Stimulated activated CD8-positive, alpha-beta memory T cell treated with anti-CD3 and anti-CD28 coated beads, Interleukin-4, amount 100 ng/mL, for 1 hour (primary cell): ENCODE measurements at places on chromosomes 5 and 9.

- DNase-seq: no peak
These were observed 48.3 kb upstream of the IL17B start for GRCh38 chr5:149427374-149427773.

DNA sequence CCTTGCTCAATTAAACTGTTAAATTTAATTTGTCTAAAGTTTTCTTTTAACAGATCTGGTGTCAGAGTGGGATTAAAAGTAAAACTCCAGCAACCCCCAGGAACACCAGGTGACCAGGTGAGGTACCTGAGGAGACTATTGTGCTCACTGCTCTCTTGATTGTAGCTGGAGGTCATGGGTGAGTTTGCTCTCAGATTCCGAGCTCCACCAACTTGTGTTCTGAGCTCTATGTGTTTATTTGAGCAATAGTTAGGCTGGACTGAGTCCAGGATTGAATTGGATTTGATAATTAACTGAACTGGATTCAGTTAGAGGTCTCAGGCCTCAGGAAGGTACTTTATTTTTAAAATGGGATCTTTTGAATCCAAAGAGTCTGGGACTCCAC is 17.9 kb upstream of the SCGB3A2 start:
- DNase-seq: no peak

DNA sequence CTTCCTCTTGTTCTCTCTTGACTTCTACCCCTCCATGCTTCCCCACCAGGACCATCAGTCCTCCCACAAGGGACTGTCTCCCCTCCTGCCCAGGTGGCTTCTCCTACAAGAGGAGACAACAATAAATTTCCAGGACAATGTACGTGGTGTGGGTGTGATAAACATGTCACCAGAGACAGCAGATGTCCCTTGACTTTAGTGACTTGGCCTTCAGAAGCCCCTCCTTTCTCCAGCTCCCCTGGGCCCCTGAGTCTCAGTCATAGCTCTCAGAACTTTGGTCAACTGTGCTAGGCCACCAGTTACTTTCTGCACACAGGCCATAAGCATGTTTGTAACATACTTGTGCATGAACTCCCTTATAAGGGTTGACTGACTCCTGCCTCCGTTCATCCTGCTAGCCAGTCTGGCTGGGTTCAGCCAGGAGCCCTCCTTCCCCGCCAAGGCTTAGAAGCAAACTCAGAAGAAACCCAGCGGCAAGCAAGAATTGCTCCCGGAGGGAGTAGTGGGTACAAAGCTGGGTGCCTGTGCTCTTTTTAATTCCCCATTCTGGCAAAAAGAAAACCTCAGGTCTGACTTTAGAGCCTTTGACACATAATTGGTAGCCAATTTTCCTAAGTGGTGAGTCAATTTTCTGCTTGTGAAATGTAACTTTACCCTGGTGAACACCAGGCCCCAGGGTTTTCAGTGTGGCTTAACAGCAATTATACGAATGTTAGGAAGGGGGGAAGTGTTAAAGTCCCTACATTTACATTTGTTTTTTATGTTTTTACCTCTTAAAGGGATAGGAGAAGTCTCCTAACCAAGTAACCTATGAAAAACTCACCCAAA is 49.2 kb downstream of the EBF1 start:
- DNase-seq: no peak

DNA sequence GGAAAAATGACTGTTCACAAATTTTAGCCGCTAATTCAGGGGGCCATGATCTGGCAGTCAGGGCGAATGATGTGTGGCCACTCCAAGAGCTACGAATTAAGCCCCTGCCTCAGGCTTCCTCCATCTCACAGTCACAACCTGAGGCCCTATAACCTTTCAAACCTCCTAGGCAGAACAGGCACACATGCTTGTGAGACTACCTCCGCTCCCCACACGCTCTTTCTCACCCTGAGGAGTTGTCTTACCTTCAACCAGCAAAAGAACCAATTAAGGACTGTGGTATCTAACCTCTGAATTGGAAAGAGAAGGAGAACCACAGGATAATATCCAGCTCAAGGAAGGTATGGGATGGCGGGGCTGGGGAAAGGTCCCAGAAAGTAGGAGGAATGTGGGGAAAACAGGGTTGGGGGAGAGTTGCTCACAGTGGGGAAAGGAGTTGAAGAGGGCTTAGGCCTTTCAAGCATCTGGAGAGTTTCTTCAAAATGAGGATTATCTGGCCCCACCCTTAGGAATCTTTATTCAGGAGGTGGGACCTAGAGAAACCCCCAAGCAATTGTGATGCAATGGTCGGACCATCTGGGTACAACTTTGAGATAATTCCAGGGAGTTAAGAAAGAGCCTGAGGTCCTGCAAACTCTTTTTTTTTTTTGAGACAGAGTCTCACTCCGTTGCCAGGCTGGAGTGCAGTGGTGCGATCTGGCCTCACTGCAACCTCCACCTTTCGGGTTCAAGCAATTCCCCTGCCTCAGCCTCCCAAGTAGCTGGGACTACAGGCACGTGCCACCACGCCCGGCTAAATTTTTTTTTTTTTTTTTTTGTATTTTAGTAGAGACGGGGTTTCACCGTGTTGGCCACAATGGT is 5.5 kb downstream of the PCDH1 start:
- no peak for DNase-seq

- DNase-seq: no peak
These were observed 219.0 kb upstream of the EDIL3 start for GRCh38 chr5:84603568-84604185.

GRCh38 chr5:7897014-7897600 is 28.2 kb downstream of the MTRR start:
- no peak for DNase-seq

DNA sequence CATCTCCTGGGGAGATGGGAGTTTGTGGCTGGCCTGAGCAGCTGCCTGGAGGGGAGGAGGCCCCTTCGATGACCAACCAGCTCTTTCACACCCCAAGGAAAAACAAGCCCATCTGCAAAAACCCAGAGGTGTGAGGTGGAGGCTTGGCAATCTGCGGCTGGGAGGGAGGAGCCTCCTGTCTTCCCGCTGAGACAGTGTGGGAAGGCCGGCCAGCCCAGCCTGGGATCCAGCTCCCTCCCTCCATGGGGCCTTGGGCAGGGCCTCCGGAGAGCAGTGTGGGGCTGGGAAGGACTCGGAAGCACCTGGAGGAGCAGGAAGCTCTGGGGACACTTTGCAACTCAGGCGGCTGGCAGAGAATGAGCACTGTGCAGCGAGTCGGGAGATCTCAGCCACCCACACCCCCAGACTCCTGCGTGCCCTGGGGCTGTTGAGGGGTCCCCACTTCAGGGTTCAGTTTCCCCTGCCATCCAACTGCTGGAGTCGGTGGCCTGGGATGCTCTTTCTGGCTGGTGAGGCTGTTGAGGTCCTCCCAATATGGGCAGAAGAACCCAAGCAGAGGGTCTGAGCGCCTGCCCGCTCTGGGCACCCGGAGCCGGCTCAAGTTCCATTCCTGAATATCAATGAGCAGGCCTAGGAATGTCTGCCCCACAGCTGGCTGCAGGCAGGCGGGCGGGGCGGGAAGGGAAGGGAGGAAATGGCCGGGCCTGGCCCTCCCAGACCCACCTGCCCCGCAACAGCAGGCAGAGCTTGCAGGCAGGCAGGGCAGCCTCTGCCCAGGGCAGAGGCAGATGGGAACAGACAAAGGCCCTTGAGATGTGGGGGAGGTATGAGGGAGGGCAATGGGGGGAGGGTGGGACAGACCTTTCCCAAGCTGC is 101.1 kb downstream of the FGF18 start:
- no peak for DNase-seq

- no peak for DNase-seq
These were observed 19.3 kb upstream of the RXRA start for GRCh38 chr9:134306636-134307600.

- no peak for DNase-seq
These were observed 122.0 kb downstream of the GDNF start for GRCh38 chr5:37717613-37718431.

DNA sequence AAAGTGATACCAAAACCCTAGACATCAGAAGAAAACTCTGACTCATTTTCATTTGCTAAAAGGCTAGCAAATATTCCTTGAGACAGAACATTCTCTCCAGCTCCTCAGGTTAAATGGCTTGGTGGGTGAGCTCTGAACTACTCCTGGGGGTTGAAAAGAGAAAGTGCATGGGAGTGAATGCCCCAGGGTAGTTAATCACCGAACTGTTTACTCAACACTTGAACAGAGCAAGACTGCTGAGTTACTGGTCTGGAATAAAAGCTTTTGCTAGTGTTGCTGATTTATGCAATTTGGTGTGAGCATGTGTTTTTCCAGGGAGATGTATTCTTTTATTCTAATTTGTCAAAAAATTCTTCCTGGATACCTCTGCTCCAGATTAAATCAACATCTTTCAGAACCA is 88.3 kb upstream of the PRDM9 start:
- DNase-seq: no peak

DNA sequence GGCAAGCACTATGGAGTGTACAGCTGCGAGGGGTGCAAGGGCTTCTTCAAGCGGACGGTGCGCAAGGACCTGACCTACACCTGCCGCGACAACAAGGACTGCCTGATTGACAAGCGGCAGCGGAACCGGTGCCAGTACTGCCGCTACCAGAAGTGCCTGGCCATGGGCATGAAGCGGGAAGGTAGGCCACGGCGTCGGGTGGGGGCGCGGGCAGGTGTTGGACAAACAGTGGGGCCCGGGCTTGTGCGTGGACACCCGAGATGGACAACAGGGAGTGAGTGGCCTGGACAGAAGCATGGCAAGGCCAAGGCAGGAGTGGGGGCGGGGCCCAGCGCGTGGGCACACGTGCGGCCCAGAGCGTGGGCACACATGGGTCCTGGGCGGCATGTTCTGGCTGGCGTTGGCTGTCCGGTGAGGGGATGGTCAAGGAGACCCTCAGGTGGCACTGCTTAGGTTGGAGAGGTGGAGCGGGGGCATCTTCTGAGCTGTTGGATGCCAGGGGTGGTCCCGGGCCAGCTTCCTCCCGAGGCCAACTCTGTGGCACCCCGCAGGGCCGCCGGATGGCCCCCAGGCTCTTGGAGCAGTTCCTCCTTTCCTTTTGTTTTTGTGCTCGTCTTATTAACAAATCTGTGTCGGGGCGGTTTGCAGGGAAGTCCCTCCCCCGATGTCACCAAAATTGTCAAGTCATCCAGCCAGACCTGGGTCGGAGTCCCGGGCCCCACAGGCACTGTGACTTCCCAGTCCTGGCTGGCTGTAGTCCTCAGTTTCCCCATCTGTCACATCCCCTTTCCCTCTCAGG is 82.9 kb downstream of the RXRA start:
- DNase-seq: no peak

DNA sequence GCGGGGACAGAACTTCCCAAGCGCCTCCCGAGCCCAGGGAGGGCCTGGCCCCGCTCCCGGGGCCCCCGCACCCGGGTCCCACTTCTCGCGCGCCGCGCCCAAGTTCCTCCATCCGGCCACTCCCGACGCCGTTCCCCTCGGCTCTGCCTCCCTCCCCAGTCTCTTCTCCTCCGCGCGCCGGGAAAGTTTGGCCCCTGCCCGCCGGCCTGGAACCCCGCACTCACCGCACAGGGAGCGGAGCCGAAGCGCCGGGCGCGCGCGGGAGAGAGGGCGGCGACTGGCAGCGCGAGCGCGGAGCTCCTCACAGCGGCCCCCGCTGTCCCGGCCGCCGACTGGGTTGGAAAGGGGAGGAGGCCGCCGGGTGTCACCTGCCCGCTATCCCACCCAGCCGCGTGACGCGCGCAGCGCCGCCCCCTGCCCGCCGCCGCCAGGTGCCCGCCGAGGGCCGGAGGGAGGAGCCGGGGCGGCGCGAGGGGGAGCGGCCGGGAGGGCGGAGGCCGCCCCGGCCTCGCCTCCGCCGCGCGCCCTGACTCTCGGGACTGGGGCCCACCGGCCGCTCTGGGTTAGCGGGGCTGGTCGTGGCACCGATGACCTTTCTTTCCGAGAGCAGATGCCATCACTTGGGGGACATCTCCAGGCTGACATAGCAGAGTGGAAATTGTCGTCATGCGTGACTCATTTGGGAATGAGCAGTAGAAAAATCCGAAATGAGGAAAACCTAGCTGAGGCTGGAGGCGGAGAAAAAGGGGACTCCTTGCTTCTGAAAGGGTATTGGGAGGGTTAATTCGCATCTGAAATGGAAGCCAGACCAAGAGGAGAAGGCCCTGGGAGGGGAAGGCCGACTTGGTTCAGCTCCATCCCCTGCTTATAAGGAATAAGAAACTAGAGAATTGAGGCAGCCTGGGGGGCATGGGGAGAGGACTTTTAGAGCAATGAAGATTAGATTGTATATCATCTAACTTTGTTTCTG is at the start of gene ELOVL7:
Gene ELOVL7 (minus strand): TSS at position 334 of the 970 bp plus-strand sequence. CDS start 56,872 bp downstream, outside the sequence.
- no peak for DNase-seq

DNA sequence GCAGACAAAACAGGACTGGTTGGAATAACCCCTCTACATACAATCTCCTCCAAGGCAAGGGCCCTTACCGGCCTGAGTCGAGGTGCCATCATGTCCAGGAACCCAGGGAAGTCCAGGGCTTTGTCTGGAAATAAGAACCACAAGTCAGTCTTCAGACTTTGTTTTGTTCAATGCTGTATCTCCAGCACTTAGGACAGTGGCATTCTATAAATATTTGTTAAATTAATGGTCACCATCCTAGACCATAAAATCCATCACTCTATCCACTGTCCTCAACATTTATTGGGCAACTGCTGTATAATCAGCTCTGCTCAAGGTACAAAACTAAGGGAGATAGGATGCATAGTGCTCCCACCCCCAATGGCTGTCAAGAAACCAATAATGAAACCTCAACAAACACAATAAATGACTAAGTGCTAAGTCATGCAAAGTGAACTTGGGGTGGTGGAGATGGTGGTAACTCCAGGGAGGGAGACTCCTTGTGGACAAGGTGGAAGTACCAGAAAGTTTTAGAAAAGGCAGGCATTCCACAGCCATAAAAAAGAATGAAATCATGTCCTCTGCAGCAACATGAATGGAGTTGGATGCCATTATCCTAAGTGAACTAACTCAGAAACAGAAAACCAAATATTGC is 5.0 kb downstream of the RELL2 start:
- no peak for DNase-seq

DNA sequence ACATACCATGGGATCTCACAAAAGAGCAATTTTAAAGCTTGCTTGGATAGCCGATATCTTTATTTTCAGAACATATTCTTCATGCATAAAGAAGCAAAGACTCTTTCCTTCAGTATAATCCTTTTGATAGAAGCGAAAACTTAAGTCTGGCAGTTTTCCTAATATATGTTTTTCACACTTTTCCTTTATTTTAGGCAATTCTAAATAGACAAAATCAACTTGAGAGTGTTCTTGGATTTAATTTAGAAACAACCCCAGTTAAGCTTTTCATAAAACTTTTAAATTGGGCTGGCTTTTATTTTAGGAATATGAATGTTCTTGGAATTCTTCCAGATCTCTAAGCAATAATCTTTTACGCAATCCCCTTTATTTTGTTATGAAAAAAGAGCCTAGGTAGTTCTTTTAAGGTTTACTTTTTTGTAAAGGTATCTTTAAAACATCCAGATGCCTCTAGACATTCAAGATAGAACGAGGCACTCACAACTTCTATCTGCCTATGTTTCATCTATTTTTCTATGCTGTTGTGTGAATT is 51.5 kb upstream of the HSPB3 start:
- DNase-seq: no peak

DNA sequence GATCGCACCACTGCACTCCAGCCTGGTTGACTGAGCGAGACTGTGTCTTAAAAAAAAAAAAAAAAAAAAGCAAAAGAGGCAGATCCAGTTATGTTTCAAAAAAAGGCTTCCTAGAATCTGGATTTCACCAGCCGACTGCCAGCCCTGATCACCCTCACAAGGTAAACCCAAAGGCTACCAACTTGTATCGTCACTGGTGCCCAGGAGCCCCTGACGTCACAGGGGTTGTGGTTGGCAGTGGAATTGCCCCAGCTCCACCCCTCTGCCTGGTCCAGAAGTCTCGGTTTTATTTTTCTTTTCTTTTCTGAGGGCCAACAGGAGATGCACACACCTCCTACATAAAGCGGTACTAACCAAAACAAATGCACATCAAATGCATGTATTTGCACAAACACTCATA is 6.0 kb upstream of the LMX1B start:
- DNase-seq: no peak
